ENCODE measurements at places on chromosomes 16 and 17. TPM values are rescaled to one million over a fixed set of nuclear protein-coding genes. Genes with fewer than 3 reads are reported as not detected.

Gene ORAI3
- 14.2 TPM for total RNA-seq

Gene TMEM220
- 8.0 TPM for total RNA-seq

DNA sequence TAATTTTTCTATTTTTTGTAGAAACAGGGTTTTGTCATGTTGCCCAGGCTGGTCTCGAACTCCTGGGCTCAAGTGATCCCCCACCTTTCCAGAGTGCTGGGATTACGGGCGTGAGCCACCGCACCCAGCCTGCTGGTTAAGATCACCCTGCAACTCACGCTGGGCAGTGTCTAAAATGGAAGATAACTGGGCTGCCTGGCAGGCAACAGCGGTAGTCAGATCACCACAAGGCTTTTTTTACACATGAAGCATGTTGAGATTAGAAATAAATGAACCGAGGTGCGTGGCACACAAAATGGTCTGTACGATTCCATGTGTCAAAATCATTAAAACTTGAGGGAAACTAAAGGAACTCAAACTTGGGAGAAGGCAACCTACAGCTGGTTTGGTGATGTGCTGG is 26.7 kb downstream of the ZNF276 start:
- no peak for DNase-seq

GRCh38 chr17:67615011-67615561 is 102.7 kb upstream of the NOL11 start:
- DNase-seq: peak; percentile 45

GRCh38 chr17:81251094-81251708 is 12.1 kb downstream of the NDUFAF8 start:
- no peak for DNase-seq
